Activated T-cell treated with anti-CD3 and anti-CD28 coated beads, Interleukin-2, amount 50 U/mL, for 72 hours (primary cell): ENCODE measurements at places on chromosomes 7 and 10. TPM values are rescaled to one million over a fixed set of nuclear protein-coding genes. Genes with fewer than 3 reads are reported as not detected.

Gene PPP1R17
- total RNA-seq, result not detected

DNA sequence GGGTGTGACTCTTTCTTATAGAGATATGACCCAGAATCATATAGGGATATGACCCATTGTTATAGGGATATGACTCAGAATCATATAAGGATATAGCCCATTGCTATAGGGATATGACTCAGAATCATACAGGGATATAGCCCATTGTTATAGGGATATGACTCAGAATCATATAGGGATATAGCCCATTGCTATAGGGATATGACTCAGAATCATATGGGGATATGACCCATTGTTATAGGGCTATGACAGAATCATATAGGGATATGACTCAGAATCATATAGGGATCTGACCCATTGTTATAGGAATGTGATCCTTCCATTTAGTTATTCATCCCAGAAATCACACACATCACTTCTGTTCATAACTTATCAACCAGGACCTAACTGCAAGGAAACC lies 312.2 kb upstream of the ADARB2 start:
- no peak overlapping the region for H3K4me3 ChIP-seq
- no peak overlapping the region for H3K27ac ChIP-seq
- H3K27me3 ChIP-seq, result no peaks in the 10 kb centered on the region
- H3K36me3 ChIP-seq, result no peaks in the 10 kb centered on the region

DNA sequence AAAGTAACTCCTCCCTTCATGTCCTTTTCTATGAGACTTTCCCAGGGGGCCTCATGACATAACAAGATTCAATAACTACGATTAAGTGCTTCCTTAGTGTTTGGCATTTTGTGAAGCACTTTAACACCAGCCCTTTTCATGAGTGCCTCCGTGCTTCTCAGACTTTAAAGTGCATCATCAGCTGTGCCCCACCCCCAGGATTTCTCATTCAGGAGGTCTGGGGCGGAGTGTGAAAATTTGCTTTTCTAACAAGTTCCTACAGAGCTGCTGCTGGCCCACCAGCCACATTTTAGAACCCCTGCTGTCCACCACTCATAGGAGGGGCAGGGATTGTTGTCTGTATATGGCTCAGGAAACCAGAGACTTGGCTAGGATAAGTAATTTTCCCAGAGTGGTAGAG lies 445.3 kb downstream of the LRMDA start:
- no peak overlapping the region for H3K27ac ChIP-seq
- no peaks in the 10 kb centered on the region for H3K4me1 ChIP-seq
- no peak overlapping the region for H3K4me3 ChIP-seq
- no peak for DNase-seq
- no peaks in the 10 kb centered on the region for H3K36me3 ChIP-seq

DNA sequence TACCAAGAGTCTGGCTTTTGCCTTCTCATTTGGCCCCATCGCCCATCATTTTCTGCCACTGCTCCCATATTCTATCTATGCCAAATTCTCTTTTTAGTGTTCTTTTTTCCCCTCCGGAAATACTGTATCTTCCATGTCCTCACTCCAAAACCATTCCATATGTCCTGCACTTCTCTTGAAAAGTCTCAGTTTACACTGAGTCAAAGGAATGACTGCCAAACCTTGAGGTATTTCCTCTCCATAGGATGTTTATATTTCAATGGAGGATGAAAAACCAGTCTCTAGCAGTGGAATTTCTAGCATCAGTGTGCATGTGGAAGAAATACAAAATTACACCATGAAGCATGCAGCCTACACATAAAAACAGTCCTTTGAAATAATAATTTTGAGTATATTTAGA lies 121.4 kb upstream of the PHYHIPL start:
- H3K4me1 ChIP-seq, result no peaks in the 10 kb centered on the region
- no peaks in the 10 kb centered on the region for H3K27me3 ChIP-seq
- DNase-seq, result no peak
- H3K36me3 ChIP-seq, result no peaks in the 10 kb centered on the region

DNA sequence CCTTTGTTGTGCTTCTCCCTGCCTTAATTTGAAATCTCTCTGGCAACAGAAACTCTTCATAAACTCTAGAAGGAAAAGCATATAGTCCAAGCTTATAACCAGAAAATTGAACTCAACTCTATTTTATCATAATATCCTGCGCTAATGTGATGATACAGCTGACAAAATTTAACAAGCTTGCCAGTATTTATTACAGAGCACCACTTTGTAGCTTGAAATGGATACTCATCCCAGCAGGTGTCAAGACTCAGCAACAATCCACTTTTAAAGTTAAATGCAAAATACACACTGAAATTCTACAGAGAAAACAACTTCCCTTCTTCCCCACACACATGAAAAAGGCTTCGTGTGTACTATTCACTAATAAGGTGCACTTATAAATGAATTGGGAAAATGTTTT lies 228.9 kb downstream of the AGMO start:
- H3K36me3 ChIP-seq, result no peaks in the 10 kb centered on the region
- H3K27me3 ChIP-seq, result no peaks in the 10 kb centered on the region
- DNase-seq, result no peak
- no peaks in the 10 kb centered on the region for H3K4me1 ChIP-seq
- H3K4me3 ChIP-seq, result no peak overlapping the region
- H3K27ac ChIP-seq, result no peak overlapping the region
